ENCODE measurements at places on chromosomes 1 and 21.

- no peak for DNase-seq
Observed at GRCh38 chr1:180560868-180561600, 2.3 kb downstream of the OVAAL start.

DNA sequence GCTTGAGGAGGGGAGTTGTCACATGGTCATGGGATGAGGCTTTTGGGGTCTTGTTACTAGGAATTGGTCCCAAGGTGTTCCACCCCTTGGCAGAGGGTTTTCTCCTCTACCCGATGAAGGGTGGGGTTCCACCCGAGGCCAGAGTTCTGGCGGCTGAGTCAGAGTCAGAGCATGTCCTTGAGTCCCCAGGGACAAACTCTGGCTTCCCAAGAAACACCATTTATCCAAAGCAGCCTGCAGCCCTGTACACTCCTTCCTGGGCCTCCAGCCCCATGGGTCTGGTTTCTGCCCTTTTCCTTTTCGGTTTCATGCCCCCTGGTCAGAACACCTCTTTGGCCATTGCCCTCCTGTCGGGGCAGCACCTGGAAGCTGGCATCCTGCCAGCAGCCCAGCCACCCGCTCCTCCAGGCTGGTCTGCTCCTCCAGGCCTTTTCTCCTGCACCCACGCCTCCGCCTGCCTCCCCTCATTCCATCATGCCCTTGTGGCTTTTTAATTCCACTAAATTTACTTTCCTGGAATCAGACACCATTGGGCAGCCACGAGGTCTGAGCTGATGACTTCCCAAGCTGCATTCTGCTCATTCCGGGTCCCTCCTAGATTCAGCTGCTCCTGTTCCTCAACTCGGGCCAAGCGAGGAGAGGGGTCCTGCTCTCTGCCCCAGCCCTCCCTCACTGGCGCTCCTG lies 301.7 kb upstream of the VAMP3 start:
- DNase-seq = no peak

DNA sequence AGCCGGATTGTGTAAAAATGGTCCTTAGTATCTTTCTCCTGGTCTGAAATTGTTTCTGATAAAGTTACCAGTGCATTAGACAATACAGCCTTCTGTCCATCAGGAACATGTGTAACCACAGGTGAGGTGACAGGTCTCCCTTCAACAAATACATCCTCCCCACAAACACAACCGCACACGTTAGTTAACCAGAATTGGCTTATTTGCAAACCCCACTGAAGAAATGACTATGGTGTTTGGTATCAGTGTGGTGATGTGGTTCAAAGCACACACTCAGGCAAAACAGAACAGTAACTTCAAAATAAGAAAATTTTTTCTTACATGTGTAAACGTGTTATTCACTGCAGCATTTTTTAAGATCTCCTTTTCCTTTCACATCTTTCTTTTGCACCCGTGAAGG lies 517.2 kb upstream of the NR5A2 start:
- no peak for DNase-seq

- no peak for DNase-seq
Observed at GRCh38 chr1:66731170-66731865, 20.9 kb upstream of the DYNLT5 start.

DNA sequence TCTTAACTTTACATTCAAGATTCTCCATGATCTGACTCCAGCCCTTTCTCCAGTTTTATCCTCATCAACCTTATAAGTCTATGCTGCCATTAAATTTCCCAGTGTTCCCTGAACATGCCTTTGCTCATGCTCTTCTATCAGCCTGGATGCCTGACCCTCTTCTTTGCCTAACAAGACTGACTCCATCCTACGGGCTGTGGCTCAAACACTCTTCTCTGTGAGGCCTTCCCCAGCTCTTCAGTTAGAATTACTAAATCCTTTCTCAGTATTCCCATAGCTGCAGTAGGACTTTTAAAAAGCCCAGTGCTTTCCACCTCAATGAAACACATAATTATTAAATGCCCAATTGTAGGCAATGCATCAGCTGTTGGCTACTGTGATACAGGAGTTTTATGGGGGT lies 76.5 kb upstream of the GNG12 start:
- DNase-seq = no peak

DNA sequence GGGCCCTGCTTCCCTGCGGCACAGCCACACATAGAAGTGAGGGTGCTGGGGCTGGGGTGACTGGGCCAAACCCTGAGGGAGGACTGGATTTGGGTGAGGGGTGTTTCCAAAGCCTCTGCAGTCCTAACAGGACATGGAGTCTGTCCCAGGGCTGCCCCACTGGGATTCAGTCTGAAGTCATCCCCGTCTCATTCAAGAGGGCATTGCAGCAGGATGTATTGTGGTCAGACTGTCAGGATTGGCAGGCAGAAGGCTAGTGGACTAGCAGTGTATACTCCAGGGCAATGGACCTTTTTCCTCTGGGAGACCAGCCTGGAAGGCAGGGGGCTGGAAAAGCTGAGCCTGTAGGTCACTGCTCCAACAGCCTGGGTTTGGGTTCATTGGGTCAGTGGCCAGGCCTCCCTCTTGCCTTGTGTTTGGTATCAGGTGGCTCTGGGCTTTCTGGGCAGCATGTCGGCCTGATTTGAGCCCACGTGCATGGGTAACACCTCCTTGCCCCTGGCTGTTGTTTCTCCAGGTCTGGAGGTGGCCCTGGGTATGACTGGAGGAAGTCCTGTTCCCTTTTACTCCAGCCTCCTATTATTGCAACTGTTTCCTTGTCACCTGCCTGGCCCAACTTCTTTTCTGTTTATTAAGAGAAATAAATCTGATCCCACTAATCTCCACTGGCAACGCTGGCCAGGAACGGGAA lies 41.0 kb upstream of the SYNC start:
- no peak for DNase-seq

DNA sequence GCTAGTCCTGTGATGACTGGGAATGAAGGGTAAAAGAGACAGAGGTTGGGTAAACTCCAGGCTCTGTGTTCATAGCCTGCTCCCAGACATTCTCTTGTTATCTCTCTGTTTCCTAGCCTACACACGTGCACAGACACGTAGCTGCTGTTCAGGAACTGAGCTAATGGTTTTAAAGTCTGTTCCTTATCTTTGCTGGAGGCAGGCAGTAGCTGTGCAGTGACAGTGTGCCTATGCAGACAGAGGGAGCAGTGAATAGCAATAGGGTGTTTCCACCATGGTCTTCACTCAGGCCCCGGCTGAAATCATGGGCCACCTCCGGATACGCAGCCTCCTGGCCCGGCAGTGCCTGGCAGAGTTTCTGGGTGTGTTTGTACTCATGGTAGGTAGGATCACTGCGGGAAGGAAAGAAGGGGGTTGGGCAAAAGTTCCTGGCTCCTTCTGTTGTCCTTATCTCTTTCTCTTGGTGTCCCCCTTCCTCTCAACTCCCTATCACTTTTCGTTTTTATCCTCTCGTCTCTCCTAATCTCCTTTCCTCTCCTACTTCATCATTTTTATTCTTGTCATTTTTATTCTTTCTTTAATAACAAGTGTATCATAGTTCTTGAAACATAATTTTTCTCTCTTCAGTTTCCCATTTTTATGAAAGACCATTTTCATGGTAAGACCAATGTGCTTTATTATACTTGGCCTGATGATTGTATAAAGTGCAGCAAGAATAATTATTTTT lies at the start of gene AQP10:
TSS of gene AQP10 (plus strand) at position 212 of the 727 bp plus-strand sequence. CDS start at position 275, 63 bp downstream.
- DNase-seq = no peak

GRCh38 chr1:230627767-230628166 lies 14.5 kb upstream of the COG2 start:
- DNase-seq = no peak

DNA sequence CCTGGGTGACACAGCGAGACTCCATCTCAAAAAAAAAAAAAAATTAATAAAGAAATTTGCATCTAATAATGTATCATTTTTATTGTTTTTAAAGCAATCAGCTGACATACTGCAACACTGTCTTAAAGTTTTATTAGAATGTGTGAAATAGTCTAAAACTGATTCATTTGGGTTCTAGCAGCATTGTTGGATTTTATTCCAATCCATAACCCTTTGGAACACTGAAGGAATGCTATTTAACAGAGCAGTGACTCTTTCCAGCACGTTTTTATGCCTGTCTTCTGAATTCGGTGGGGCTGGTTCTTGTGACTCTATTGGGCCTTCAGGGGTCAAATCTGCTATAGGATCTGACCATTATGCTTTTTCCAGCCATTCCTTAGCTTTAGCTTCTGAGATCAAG lies 18.2 kb upstream of the FMO4 start:
- DNase-seq = no peak

DNA sequence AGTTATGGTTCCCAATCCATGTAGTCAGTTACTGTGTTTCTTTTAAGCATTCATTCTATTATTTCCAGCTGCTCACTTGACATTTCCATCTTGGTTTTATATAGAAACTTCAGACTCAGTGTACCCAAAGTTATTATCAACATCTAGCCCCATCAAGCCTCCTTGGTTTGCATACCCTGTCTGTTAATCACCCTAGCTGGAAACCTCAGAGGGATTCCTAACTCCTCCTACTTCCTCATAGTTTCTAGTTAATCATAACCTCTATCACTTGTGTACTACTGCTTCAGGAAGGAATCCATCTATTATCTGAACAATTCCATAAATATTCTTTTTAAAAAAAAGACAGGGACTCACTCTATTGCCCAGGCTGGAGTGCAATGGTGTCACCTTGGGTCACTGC lies 293.3 kb downstream of the SDCCAG8 start:
- DNase-seq = no peak

DNA sequence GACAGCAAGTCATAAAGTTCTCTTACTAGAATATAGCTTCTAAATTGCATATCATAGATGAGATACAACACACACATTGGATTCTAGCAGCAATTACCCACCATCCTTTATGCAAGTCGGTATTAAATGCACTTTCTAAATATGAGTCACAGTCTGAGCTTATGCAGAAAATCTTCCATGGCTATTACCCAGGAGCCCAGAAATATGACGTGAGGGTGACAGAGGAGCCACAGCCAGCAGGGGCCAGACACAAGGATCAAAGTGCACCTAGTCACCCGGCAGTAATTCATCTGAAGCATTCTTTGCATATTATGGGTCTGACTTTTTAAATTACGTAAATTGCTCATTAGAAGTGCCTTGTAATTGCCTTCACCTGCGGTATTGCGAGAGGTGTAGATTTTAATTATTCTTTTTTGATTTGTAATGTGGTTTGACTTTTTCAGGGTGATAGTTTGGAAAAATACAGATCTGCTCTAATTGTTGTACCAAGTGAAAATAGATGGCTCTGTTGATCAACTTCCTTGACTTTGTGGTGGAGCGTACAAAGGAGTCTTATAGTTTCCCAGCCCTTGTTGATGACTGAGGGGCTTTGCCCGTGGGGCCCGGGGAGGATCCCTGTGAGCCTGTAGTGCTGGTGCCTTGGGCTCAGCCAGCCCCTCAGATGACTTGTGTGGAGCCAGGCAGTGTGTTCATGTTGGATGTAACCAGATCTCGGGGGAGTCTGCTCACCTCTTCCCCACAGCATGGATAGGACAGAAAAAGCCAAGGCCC lies 470.0 kb upstream of the VAMP3 start:
- DNase-seq = no peak

DNA sequence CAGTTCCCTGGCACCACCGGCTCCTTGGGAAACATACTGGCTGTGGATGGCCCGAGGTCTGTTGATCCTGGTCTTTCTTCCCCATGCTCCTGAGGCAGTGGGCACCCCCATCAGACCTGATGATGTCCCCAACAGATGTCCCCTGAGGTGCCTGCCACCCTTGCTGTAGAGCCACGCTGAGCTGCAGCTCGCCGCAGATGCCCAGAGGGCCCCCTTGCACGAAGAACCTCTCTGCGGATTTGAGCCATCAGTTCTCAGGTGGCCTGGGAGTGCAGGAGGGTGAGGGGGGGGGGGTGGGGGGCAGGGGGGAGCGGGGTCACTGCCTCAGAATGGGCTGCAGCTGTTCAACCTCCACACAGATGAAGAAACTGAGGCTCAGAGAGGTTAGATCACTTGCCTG lies 60.9 kb downstream of the GLIS1 start:
- DNase-seq = no peak

DNA sequence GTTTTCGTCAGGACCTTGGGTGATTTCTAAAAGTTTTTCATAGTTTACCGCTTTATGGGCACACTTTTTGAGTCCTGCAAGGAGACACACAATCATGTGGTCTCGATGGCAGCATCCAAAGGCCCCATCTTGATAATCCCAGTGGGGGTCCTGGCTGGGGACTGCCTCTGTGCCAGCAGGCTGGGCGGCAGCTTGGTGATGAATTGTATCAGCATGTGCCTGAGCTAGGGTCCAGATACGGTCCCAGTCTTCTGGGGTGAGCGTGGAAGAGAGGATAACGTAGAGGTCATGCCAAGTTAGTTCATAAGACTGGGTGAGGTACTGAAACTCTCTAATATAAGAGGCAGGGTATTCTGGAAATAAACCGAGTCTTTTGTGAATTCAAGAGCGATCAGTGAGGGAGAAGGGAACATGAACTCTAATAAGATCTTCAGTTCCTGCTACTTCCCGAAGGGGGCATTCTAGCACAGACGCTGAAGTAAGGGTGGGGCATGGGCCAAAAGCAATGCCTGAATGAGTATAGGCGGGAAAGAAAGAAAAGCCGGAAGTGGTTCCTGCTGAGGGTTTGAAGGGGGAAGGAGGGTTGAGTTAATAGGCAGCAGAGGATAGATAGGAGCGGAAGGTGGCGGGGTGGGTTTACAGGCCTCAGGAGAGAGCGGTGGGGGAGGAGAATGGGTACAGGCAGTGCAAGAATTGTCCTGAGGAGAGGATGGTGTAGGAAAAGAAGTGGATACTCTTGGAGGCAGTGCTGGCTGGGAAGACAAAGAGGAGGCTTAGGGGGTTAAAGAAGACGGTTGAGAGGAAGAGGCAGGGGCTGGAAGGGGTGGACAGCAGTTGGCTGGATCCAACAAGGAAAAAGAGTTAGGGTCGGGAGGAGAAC lies 1.6 kb downstream of the ERVH48-1 start:
- DNase-seq = peak; percentile 32

DNA sequence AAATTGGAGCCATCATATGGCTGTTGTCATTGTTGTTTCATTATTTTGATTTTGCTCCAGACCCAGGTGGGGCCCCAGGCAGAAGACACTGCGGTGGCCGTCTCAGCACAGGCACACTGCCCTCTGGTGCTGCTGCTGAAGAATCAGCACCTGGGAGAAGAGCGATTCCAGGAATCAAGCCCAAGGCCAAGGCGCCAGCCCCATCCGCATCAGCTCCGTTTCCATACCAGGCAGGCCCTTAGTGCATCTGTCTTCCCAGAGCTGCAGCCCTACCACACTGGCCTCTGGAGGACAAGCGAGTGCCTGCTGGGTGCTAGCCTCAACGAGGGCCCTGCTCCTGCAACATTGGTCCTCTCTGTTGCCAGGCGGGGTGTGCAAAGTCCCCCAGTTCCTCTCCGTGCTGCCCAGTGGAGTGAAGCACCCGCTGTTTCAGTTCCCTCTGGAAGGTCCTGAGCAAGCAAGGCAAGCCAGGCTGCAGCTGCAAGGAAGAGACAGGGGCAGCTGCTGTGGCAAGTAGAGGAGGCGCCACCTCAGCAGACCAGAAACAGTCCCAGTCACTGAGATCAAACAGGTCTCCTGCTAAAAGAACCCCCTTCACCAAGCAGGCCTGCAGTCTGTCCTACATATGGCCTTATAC lies 5.2 kb downstream of the GRIK3 start:
- no peak for DNase-seq

- DNase-seq = no peak
Observed at GRCh38 chr1:48248356-48248755, 25.8 kb downstream of the SLC5A9 start.

All from activated CD8-positive, alpha-beta memory T cell treated with anti-CD3 and anti-CD28 coated beads for 1 hour (primary cell).